BJ (cell line): ENCODE measurements at places on chromosomes 2 and 18.

- no peak for DNase-seq
Measured at GRCh38 chr2:45698554-45698953, 47.1 kb downstream of the PRKCE start.

GRCh38 chr2:134934641-134935040, 16.0 kb downstream of the CCNT2 start:
- no peak for DNase-seq

DNA sequence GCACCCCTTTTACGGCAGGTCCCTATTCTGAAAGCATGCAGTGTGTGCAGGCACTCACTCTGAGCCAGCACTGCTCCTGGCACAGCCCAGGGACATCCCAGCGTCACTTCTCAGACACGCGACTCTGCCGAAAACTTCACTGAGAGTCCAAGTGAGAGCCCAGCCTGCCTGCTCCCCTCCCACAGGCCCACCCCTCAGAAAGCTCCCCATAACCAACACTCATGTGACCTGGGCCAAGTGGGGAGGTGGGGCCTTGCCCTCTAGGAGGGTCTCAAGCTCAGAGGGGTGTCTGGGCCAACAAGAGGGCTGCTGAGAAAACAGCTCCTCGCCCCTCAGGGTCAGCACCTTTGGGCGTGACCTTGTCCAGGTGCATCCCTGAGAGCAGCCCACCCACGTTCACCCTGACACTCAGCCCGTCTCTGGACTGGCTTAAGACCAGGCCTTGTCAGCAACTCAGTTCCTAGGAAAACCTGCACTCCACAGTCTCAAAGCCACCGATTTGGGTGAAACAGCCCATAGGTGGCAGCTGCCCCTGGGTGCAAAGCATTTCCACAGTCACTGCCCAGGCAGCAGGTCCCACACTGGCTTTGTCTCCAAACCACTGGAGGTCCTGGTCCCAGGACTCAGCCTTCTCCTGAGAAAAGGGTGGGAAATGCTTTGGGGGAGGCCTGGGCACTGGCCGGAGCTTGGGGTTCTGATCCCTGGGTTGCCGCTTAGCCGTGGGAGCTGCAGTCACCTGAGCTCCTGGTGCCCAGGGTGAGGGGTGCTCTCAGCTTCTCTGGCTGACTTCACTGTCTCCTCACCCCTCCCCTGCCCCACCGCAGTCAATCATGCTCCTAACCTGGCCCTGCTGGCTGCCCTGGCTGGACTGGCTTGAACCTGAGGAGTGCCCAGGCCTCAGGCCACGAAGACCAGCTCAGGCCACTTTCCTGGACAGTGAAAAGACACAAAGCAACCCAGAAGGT, 209.6 kb downstream of the HDAC4 start:
- no peak for DNase-seq

- no peak for DNase-seq
Measured at GRCh38 chr2:130286983-130287655, 55.6 kb upstream of the IMP4 start.

- DNase-seq, result no peak
Measured at GRCh38 chr18:36493349-36494159, 196.0 kb downstream of the FHOD3 start.

DNA sequence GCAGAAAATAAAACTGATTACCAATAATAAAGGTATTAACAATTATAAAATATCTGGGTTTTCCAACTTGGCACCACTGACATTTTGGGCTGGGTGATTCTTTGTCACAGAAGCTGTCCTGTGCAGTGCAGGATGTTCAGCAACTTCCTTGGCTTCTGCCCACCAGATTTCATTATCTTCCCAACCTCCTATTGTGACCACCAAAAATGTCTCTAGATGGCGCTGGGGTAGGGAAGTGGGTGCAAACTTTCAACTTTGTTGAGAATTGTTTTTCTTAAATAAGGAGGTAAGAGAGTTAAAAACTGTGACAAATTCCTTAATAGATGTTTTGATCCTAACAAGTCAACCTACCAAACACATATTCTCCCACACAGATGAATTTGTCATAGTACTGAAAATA, 90.1 kb downstream of the GAREM1 start:
- DNase-seq, result no peak

- DNase-seq, result no peak
Measured at GRCh38 chr2:106159866-106160785, 34.0 kb downstream of the UXS1 start.
